Ascending aorta (tissue), 2 donors: ENCODE measurements at places on chromosomes 6 and 20.

- no peak for DNase-seq
Observed at GRCh38 chr6:66499851-66500250, 792.8 kb upstream of the EYS start.

DNA sequence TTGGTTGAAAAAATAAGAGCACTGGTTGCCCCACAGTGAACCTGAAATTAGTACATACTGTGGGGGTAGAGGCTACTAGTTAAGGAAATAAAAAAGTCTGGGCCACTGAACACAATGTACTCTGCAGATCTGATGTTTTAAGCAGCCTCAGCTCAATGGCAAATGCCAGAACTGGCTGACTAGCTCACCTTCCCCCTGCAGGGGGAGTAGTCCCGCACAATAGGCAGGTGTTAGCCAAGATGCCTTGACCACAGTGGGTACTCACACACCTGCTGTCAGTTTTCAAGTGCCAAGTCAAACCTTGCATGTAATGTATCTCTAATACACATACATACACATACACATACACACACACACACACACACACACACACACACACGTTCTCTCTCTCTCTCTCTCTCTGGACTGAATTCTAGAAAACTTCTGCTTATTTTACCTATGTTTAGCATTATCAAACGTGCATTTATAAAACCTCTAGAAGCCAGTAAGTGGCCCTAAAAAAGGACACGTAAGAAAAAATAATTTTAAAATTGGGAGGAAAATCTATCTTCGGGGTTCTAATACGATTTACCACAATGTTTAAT lies 36.1 kb downstream of the GMDS start:
- no peak for DNase-seq

- no peak for DNase-seq
Observed at GRCh38 chr6:161079566-161080262, 88.1 kb downstream of the MAP3K4 start.

GRCh38 chr20:504632-505075 lies 38.9 kb downstream of the CSNK2A1 start:
- no peak for DNase-seq

DNA sequence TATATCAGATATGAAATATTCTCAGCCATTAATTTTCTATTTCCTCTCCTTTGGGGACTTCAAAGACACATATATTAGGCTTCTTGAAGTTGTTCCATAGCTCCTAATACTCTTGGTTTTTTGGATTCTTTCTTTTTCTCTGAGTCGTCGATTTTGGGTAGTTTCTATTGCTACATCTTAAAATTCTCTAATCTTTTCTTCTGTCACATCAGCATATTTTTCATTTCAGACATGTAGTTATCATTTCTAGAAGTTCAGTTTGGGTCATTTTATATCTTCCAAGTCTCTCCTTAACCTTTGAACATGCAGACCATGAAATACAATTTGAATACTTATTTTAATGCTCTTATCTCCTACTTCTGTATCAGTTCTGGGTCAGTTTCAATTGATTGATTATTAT lies 38.9 kb upstream of the SCRT2 start:
- no peak for DNase-seq

GRCh38 chr6:134347885-134348805 lies 30.2 kb upstream of the SGK1 start:
- DNase-seq: peak; percentile 72

- no peak for DNase-seq
Observed at GRCh38 chr6:66291905-66292304, 584.9 kb upstream of the EYS start.

DNA sequence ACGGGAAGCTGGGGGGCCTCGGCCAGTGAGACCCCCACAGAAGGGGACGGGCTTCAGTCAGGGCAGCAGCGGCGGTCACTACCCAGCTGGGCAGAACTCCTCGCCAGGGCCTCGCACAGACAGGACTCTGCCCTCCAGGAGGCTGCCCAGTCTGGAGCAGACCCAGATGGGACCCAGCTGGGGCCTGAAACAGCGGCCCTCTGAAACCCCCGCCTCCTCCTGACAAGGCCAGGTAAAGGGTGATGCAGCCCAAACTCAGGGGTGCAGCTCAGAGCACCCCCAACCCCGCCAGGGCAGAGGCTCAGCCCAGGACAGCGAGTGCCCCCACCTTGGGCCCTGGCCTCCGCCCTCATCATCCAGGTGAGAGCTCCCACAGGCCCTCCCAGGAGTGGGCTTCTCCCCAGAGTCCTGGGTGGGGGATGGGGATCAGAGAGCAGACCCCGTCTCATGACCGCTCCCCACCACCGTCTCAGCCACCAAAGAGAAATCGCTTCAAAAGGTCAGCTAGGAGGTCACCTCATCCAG lies 2.2 kb downstream of the EEF1A2 start:
- no peak for DNase-seq
